ENCODE measurements at places on chromosomes 13 and 19.

DNA sequence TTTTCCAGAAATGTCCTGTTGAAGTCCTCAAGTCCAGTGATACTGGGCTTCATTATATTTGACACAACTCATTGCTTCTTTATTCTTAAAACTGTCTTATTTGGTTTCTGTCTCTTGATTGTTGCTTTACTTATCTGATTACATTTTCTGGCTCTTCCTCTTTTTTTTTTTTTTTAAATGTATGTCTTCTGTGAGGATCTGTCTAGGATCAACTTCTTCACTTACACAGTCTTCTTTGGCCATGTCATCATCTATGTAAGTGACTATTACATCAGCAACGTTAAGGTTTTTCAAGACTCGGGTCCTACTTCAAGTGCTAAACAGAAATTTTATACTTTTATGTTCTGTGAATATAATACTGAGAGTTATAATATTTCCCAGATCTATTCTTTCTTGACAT lies 162.1 kb downstream of the PDS5B start:
- DNase-seq, result no peak

DNA sequence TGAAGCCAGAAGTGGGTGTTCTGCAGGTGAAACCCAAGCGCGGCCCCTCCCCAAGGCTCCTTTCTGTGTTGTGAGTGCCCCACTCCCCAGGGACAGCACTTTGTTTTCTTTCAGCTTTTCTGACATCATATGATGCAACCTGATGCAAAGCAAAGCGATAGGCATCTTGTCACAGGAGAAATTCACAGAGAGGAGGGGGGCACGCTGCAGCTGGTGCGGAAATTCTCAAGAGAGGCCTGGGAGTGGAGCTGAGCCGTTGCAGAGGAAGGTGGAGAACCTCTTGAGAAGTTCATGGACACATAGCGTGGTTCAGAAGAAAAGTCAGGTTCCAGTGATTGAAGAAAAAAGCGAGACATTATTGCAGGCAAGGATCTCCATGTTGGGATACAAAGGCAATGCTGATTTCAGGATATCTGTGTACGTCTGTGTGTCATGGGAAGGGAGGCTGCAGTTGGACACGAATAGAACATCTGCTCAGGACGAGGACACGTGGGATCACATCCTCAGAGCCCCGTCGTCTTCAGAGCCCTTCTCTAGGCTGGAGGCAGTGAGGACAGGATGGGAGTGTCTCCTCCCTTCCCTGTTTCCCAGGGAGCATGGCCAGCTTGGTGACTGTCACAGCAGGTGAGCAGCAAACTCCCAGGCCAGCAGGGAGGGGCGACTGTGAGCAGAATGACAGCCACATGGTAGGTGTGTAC lies 79.2 kb downstream of the IRS2 start:
- no peak for DNase-seq

- no peak for DNase-seq
Observed at GRCh38 chr19:4183967-4184717, 1.7 kb downstream of the ANKRD24 start.

GRCh38 chr19:41225238-41226052 lies 6.4 kb downstream of the AXL start:
- DNase-seq, result peak; percentile 67

DNA sequence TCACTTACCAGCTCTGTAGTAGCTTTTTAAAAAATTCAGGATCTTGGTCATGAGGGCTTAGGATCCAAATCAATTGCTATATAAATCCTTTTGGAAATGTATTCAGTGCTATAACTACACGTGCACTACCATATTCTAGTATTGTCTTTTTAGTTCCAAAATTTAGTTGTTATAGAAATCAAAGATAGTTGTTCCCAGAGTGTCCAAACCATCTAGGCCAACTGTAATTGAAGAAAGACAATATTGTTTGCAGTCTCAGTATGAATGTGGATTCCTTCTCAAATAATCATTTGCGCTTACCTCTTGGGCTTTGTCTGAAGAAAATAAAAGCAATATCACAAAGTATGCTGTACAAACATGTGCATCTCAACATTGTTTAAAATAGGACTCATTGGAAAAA lies 184.1 kb upstream of the EDNRB start:
- DNase-seq, result no peak

- DNase-seq, result no peak
Observed at GRCh38 chr19:40688987-40689338, 1.5 kb downstream of the NUMBL start.

- DNase-seq, result no peak
Observed at GRCh38 chr19:2523630-2524311, 47.8 kb downstream of the GADD45B start.

DNA sequence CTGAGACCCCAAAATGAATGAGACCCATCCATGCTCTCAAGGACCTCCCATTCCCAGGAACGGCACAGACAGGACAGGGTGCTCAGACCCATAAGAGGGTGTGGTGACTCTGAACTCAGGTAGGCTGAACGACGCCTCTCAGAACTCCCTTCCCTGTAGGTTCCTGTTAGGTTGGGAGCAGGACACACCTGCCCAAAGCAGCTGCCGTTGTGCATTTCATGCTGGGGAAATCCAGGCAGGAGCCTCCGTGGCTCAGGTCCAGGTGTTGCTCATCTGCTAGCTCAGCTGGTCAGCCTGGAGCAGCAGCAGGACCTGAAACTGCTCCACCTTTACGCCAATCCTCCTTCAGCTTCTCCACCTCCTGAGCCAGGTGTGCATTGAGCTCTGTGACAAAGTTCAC lies 19.1 kb upstream of the TEX101 start:
- DNase-seq, result no peak

DNA sequence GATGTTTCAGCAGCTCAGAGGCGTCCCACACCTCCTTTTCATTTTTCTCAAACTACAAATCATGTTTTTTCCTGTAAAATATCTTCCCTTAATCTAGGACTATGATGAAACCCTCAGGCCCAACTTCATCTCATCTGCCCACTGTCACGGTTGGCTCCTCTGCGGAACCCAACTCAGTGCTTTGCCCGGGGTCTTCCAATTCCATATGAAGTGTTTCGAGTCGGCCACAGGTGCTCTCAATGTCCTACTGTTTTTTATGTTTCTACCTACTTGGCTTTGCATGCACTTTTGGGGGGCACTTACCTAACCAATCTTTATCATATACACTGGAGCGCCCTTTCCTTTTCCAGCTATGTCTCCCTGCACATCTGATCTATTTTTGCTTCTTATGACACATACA lies 28.1 kb downstream of the COL4A1 start:
- DNase-seq, result no peak

GRCh38 chr19:18634612-18635297 lies 2.1 kb upstream of the KLHL26 start:
- DNase-seq, result no peak

DNA sequence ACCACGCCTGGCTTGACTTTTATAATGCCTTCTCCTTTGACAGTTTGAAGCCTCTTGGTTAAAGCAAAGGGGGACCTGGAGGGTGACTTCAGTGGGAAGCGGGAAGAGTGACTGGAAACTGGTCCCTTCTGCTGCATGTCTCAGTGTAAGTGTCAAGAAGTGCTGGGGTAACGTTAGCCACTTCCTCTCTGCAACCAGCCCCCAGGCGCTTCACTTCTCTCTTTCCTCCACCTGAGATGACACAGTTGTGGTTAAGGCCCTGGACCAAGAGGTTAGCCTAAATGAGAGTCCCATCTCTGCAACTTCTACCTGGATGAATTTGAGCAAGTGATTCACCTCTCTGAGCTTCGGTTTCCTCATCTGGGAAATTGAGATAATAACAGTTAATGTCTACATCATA lies 16.3 kb downstream of the LEUTX start:
- no peak for DNase-seq

- DNase-seq, result peak; percentile 63
Observed at GRCh38 chr19:16660763-16661479, at the start of gene TMEM38A. Gene TMEM38A, plus strand, starts transcription at chr19:16661139. Its CDS starts 79 bp downstream, at chr19:16661218.

- no peak for DNase-seq
Observed at GRCh38 chr19:8371011-8371804, 7.3 kb downstream of the ANGPTL4 start.

- DNase-seq, result no peak
Observed at GRCh38 chr13:75569576-75569975, 20.0 kb downstream of the UCHL3 start.

- peak; percentile 83 for DNase-seq
Observed at GRCh38 chr19:12331211-12331941, 2.1 kb downstream of the ZNF563 start.

GRCh38 chr13:112756967-112757758 lies 67.3 kb downstream of the ATP11A start:
- DNase-seq, result no peak

DNA sequence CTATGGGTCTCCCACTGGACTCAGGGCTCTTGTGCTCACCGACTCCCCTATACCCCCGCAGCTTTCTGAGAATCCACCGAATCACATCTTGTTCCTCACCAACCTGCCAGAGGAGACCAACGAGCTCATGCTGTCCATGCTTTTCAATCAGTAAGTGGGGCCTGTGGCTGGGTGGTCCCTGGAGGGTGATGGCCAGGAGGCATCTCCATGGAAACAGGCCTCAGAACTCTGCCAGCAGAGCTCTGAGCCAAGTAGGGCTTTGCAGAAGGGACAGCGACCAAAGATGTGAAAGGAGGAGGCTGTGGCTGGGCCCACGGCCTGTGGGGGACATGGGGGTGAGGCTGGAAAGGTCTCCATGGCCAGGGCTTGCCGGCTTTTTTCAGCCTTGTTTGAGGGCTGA lies 11.8 kb upstream of the MIA start:
- DNase-seq, result no peak

DNA sequence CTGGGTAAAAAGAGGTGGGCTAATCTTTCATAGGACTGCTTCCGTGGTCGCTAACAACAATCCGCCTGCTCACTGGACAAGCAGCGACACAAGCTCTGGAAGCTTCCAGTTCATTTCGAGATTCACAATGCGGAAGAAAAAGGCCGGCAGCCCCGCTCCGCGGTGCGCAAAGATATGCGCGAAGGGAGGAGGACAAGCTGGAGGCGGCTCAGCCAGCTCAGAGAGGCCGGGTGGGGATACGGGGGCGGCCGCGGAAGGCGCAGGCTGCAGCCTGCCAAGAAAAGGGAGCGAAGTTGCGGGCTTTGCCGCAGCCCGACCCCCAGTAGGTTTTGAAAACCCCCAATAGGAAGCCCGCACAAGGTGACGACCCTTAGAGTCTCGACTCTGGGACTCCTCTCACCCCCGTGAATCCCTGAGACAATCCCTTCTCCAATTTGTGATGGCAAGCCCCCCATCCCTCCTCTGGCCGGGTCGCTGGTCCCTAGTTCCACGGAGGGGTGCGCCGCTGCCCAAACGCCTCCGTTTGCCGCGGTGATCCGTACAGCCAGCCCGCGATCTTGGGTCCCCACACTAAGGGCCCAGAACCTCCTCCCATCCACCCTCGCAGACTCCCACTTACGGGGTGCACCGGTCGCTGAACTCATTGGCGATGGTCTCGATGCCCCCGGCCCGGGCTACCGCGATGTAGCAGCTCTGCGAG lies 697 bp downstream of the HSPH1 start:
- peak; percentile 70 for DNase-seq

- DNase-seq, result no peak
Observed at GRCh38 chr13:21076253-21076652, 14.9 kb upstream of the LATS2 start.

DNA sequence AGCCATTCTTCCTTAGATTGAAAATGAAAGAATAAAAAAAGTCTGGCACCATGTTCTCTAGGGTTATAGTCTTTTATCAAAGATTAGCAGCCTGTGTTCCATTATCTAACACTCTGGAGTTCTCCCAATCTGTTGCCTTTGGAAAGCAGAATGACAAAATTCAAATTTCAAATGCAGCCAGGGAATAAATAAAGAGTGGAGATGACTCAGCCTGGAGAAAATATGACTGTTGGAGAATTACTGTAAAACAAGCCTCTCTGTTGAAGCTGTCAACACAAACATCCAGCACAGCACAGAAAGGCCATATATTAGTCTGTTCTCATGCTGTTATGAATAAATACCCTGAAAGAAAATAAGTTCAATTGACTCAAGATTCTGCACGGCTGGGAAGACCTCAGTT lies 650.5 kb upstream of the SLC10A2 start:
- no peak for DNase-seq

GRCh38 chr13:27549406-27549981 lies 70.8 kb downstream of the LNX2 start:
- DNase-seq, result no peak

- no peak for DNase-seq
Observed at GRCh38 chr19:15595069-15595468, 19.9 kb upstream of the CYP4F8 start.

DNA sequence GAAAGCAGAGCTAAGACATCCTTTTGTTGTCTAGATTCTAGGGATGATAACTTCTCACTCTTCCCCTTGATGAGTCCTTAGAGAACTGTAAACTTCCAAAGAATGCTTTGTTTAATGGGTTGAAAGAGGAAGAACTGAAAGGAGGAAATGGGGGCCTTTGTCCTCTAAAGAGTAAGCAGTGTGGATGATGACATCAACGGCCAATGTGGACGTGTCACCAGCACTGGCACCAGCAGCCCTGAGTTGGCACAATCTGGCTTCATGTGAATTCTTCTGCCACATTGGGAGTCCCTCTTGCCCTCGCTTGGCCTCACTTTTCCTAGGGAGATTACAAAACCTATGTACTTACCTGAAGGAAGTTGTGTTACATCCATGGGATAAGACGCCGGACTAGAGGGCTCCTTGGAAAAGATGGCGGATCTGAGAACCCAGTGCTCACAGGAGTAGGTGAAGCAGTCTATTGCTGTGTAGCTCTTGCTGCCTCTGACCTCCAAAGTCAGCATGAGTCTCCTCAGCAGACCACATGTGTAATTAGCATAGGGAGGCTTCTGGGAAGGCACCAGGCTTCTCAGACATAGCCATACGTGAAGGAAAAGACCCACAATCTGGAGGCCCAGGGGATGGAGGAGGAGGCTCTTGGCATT lies 62.8 kb downstream of the RGCC start:
- no peak for DNase-seq

DNA sequence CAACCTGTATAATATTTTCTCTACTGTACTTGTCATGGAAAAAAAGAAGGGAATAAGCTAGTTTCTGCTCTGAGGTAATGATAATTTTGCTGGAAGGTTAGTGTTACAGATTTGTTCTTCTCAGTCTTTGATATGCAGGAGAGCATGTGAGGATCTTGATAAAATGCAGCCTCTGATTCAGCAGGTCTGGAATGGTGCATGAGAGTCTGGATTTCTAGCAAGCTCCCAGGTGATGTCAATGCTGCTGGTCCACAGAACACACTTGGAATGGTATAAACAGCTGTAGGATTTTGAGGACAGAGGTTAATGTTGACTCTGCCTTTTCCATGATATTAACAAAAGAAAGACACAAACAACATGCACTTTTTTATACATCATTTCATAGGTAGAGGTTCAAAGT lies 173.6 kb downstream of the NDFIP2 start:
- DNase-seq, result no peak

- no peak for DNase-seq
Observed at GRCh38 chr19:54606230-54606629, 12.8 kb downstream of the LILRA1 start.

DNA sequence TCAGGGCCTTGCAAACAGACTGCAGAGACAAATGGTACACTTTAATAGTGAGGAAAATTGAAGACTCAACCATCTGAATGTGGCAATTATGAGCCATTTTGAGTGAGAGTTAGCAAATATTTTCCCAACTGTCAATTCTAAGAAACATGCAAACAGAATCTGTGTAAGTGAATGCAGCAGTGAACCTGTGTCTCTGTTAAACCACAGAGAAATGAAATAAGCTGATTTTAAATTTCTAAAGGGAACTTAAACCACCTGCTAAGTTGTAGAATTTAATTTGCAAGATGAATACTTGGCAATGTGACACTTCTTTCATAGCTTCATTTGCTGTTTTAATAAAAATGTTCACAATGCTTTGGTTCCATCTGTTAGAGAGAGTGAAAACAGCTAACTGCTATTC lies 42.0 kb upstream of the TDRD3 start:
- DNase-seq, result no peak

Data from T-helper 2 cell treated with Interferon-gamma antibody and Interleukin-4, amounts not matched to agents 5 μg/mL and 100 μg/mL, for 36 hours (primary cell).